ENCODE measurements at places on chromosomes 1 and 21.

DNA sequence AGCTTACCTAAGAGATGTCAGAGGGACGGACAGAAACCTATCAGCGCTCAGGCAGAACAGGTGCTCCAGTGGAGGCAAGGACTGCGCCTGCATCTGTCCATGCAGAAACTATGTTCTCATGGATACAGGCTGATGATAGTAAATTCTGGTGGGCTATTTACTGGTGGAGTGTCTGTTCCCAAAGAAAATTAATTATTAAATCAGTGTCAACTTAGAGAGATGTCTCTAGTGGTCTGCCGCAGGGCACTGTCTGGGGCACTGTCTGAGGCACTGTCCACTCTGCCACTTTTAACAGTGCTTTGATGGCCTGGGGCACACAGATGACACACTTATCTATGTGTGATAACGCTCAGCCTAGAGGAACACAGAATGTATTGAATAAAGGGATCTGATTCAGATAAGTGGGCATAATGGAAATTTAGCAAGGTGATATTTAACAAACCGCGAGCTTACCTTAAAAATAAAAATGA, 148.1 kb downstream of the RGS7 start:
- DNase-seq: no peak

- DNase-seq: no peak
Measured at GRCh38 chr1:204873714-204874113, 3.1 kb downstream of the NFASC start.

DNA sequence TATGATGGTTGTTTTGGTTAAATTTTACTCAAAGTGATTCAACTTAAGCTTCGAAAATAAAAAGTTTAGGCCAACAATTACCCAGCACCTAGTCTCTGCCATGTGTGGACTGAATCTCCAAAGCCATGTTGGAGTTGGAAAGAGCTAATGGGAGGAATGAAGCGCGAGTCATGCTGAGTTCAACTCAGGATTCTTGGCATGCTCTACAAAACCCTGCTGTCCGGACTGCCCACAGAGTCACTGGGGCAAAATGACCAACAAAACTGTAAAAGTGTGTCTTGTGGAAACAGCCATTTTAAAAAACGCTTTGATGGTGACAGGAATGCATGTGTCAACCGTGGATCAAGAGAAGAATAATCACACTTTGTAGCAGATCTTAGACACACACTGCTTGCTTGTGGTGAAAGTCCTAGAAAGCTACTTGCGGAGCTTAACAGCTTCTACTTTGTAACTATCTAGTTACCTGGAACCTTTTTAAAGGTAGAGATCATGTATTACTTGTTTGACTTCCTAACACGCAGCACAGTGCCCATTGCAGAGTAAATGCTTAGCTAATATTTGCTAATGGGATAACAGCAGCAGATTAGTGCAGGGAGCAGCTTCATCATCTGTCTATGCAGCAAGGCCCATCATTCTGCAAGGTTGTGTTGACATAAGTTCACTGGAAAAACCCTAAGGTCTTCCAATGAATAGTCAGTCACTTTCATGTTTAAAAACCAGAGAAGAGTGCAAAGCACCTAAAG, 7.0 kb upstream of the GBP6 start:
- DNase-seq: no peak

DNA sequence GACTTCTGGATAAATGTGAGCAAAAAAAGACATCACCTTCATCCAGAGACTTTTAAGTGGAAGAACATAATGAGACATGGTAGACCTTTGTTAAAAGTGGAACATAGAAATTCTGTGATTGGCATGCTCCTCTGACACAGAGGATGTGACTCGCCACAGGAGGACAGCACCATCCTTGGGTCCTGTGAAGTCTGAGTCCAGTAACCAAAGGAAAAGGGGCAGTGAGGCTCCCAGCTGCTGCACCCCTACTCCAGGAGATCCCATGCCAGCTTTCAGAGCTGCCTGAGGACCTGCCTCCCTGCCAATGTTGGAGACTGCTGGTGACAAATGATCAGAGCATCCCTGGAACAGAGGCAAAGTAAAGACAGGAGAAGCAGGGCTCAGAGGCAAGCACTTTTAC, 136.2 kb downstream of the BRINP2 start:
- no peak for DNase-seq

GRCh38 chr1:186476264-186477040, 15.5 kb upstream of the PDC start:
- DNase-seq: no peak

DNA sequence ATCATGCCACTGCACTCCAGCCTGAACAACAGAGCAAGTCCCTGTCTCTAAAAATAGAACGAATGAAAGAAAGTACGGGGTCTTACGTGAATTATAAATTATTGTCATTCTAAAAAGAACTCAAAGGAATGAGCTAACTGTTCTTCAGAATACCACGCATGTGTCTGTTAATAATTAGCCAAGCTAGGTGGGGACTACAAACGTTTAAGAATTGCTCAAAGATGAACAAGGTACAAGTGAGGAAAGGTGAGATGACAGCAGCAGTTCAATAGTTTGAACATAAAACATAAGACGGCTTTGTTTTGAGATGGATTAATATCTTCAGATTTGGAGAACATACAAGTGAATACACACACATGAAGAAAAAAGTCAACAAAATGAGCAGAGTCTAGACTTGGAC, 79.6 kb downstream of the UBR4 start:
- DNase-seq: no peak

DNA sequence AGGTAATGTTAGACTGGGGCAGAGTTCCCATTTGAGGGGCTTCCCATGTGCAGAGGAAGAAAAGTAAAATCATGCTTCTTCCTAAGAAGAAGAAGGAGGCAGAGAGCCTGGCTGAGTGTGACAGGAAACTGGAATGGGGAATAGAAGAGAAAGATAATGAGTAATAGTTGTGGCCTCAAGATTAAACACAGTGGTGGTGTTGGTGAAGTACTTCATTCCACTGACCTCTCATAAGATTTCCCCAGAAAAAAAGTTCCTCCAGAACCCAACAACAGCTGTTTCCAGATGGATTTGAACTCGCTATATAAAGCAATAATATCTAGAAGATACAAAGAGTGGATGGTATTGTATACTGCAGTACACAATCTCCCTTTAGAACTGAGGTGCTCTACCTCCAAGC, 13.0 kb downstream of the RGS1 start:
- DNase-seq: no peak

- DNase-seq: no peak
Measured at GRCh38 chr1:181643631-181644030, 160.3 kb downstream of the CACNA1E start.

DNA sequence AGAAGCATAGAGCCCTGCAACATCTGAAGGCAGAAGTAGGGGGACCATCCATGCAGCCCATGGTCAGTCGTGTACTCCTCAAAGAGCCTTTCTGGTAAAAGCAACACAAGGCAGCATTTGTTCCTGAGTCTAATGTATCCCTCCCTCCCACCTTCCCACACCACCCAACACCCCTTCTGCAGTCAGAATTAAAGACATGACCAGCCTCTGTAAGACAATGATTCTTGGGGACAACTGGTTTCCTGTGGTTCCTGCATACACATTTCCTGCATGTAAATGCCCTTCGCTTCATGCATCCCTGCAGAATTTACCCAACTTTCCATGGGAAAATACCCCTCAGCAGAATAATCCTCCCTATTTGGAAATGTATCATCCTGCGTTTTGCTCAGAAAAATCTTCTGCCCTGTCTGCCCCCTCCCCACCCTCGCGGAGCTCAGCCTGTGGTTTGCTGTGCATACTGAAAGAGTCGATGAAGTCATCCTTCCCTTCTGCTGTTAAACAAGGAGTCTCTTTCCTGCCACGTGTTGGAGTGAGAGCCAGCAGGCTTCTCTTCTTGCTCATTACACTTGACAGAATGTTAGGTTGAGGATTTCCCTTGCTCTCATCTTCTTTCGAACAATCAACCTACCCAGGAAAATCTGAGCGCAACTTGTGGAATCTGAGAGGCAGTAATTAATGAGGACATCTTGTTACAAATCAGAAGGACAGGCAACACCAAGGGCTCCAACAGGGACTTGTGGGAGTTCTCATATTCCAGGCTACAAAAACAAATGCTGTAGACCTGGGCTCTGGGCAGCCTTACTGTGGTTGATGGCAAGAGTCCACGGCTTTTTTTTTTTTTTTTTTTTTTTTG, 4.7 kb downstream of the TNN start:
- no peak for DNase-seq
